ENCODE measurements at places on chromosomes 3 and 15.

DNA sequence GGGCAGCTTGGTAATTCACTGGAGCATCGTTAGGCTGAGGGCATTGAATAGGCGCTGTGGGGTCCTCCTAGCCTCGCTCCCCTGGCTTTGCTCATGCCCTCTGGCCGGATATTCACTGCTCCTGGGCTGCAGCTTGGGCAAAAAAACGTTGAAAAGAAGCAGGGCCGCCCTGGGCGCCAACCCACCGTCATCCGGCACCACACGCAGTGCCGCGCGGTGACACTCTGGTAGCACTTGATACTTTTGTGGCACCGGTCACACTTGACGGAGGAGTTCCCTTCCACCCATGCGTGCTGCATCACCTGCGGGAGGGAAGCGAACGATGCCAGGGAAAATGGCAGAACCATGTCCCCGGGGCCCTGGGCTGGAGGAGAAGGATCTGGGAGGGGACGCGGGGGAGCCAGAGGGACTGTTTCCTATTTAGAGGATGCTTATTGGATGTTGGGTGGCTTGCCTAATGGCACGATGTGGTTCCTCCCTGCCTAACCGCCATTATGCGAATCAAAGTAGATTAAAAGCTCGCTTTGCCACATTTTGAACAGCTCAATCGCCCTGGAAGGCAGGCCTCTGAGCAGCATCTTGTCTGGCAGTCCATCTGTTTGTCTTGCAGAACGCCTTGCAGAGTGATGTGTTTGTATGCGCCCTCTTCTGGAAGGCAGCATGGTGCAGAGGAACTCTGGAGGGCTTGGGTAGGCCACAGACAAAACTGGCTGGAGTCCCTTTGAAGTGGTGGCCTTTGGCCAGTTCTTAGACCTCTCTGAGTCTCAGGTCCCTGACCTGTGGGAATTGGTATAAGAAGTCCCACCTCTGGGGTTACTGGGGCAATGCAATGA lies 93.2 kb downstream of the DGKG start:
- DNase-seq: no peak

- no peak for DNase-seq
These were observed 850.0 kb downstream of the EPHA3 start for GRCh38 chr3:89957451-89957850.

DNA sequence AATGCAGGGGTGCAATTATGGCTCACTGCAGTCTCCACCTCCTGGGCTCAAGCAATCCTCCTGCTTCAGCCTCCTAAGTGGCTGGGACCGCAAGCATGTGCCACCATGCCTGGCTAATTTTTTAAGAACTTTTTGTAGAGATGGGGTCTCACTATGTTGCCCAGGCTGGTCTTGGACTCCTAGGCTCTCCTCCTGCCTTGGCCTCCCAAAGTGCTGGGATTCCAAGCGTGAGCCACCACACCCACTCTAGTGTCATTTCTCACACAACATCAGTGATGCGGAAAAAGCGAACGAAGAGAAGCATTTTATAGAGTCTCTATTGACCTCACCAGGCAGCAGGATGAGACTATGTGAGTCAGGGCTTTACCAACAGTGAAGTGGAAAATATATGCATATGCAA lies 137.7 kb downstream of the PLD1 start:
- DNase-seq: no peak

GRCh38 chr15:40894681-40895448 lies 615 bp downstream of the VPS18 start:
- no peak for DNase-seq

GRCh38 chr3:144375088-144375487 lies 403.5 kb downstream of the DIPK2A start:
- DNase-seq: peak; percentile 13

DNA sequence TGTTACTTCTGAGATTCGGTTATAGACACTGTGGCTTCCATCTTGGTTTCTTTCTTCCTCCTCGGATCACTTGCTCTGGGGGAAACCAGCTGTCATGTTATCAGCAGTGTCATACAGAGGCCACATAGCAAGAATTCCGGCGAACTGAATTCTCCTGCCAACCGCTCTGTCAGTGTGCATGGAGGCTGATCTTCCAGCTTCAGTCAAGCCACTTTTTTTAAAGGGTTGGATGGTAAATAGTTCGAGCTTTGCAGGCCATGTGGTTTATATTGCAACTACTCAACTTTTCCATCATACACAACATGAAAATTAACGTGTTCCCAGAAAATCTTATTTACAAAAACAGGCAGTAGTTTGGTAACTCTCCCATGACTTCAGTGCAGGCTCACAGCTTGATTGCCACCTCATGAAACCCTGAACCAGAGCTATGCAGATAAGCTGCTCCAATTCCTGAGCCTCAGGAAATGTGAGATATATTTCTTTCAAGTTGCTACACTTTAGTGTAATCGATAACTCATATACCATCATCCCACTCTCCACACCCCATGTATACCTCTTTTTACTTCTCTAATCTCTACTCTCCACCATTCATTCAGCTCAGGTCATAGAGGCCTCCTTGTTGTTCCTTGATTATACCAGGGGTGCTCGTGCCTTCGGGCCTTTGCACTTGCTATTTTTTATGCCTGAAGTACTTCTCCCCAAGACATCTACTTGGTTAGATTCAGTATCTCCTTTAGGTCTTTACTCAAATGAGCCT lies 7.2 kb downstream of the RPL22L1 start:
- no peak for DNase-seq

DNA sequence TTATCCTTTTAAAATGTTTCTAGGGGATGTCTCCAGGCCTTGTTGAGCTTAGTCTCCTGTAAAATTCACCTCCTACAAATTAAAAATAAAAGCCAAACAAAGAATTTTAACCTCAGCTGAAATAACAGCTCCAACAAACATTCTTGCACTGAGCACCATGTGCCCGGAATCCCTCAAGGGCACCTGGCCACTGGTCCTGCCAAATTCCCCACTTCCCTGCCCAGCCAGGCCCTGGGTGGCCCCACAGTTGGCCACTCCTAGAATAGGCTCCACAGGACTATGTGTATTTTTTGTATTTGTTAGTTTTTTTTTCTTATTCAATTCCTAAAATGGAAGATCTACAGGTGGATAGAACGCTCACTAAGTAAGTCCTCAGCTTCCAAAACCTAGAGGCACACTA lies 33.1 kb upstream of the PLA2G4E start:
- no peak for DNase-seq

GRCh38 chr3:45227071-45227820 lies 1.2 kb upstream of the TMEM158 start:
- DNase-seq: no peak

GRCh38 chr15:36498916-36499315 lies 80.5 kb upstream of the CDIN1 start:
- no peak for DNase-seq

- DNase-seq: no peak
These were observed 189.7 kb upstream of the IL12A start for GRCh38 chr3:159798951-159799350.

GRCh38 chr3:160454995-160455394 lies 5.4 kb upstream of the TRIM59 start:
- DNase-seq: no peak

DNA sequence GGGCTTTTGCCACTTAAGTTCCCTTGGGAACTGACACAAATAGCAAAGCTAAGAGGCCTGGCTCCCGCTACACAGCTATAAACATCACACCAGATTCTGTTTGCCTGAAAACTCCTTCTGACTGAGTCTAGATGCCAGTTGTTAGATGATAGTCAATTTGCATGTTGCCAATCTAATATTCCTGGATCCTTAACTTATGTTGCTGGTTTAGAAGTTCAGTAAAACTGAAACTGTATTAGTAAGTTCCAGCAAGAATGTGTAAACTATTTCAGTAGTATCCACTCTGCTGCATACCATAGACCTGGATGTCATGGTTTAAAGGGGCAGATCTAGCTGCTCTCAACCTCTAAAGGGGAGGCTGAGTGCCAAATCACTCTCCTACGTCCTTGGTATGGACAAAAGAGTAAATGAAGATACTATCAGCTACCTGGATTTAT lies 27.1 kb upstream of the LACTB start:
- DNase-seq: no peak

DNA sequence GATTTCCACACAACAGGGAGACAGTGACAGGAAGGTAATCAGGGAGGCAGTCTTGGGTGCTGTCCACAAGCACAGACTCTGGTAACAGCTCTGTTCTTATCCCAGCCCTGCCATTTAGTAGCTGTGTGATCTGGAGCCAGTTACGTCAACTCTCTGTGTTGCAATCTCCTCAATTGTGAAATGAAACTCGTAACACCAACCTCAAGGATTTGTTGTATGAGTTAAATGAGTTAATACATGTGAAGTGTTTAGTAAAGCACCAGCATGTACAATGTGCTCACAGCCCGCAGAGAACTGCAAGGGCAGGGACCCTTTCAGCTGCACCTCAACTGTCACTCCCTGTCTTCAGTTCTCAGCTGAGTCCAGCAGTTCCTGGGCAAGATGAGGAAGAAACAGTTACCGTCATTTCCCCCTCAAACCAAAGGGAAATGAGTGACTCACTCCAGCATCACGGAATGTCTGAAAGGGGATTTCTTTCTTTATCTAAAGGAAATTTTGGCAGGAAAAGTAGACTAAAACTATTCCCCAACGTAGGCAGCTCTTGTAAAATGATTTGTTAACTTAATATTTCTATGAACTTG lies 39.9 kb upstream of the MB21D2 start:
- DNase-seq: no peak

- DNase-seq: no peak
These were observed 112.9 kb downstream of the ULK4 start for GRCh38 chr3:41848753-41849574.

GRCh38 chr3:176798680-176799079 lies 398.6 kb downstream of the TBL1XR1 start:
- DNase-seq: no peak

DNA sequence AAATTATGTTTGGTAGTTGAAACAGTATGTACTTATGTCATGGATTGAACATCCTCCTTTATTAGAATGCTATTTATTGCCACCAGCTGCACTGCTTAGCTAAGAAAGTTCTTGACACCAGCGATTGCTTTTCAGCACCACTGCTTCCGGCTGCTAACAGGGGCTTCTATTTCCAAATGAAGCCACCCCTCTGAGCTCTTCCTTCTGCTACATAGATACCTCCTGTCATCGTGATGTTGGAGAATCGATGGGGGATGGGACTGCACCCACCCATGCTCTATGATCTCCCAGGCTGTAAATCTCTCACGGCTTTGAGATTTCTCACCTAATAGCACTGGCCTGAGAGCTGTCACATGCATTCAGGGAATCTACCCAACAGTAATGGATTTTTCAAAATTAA lies 259.2 kb downstream of the MEIS2 start:
- DNase-seq: peak; percentile 23

- DNase-seq: no peak
These were observed 40.3 kb downstream of the CORO2B start for GRCh38 chr15:68618908-68619698.

DNA sequence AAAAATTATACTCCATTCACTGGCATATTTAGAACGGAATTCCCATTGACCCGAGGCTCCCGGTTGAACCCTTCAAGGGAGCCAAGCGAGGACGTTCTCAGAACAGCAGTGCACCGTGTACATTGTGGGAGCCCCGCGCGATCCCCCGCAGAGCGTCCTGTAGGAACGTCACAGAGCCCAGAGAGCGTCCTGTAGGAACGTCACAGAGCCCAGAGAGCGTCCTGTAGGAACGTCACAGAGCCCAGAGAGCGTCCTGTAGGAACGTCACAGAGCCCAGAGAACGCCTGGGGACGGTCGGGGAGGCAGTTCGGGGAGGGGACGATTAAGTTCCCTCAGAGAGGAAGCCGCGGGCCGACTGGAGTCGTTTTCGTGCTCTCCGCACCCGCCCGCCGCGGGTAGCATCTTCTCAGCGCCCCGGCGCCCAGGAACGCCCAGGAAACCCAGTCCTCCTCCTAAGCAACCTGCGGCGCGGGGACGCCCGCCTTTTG lies 506 bp upstream of the ATP1B3 start:
- peak; percentile 37 for DNase-seq

- no peak for DNase-seq
These were observed 3.6 kb downstream of the FOXP1 start for GRCh38 chr3:71579935-71580406.

GRCh38 chr15:39472621-39473297 lies 108.1 kb upstream of the THBS1 start:
- DNase-seq: peak; percentile 85

DNA sequence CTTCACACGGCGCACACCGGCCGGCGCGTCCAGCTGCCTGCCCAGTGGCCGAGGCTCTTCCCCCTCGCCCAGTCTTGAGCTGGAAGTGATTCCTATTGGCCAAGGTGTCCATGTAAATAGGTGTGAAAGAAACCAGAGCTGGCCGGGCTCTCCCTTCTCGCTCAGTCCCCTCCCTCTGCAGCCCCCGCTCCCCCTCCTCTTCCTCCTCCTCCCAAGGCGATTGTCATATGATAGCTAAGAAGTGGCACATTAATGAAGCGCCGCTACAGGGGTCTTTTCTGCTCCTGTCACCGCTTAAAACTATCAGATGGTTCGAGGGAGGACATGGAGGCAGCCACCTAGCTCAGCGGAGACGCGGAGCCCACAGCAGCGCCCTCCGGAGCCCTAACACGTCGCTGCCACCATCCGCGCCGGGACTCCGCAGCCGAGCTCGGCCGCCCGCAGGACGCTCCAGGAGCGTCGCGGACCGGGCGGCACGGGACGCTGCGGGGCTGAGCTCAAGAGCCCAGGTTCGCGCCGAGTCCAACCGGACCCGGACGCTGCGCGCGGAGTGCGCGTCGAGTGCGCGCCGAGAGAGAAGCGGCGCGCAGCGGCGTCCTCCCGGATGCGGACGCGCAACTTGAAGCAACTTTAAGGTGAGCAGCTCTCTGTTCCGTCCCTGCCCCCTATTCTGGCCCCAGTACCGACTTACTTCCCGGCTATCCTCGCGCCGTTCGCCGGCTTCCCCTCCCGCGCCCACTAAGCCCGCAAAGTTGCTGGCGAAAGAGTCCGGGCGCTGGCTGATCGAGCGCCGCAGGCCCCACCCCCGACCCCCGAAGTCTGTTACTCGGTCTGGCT lies at the start of gene FOXB1:
TSS of gene FOXB1 (plus strand) at position 303 of the 837 bp plus-strand sequence. CDS start 653 bp downstream, outside the sequence.
- no peak for DNase-seq

GRCh38 chr15:72034859-72035650 lies 82.9 kb downstream of the MYO9A start:
- DNase-seq: no peak
